Hypothalamus (tissue), 51 donors: ENCODE measurements at places on chromosomes 16 and 17.

DNA sequence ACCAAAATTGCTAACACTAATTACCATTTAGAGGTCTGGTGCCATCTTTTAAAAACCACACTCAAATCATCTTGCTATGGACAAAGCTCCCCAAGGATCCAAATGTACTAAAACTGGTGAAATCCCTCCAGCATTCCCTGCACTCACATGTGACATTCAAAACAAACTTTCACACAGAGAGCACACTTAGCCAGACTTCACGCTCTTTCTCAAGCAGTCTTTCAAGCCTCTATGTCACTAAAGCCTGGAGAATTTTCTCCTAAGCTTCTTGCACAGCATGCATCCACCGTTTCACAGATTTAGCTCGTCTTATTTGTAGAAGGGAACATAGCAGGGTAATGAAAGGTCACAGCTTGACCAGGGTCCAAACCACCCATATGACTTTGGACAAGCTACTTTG, 19.3 kb downstream of the CMTM3 start:
- DNase-seq = no peak

GRCh38 chr17:59897090-59897489, 4.2 kb downstream of the RPS6KB1 start:
- no peak for DNase-seq

- DNase-seq = no peak
These were observed 32.0 kb downstream of the LYRM9 start for GRCh38 chr17:27860971-27861664.

- DNase-seq = no peak
These were observed 20.4 kb upstream of the CDYL2 start for GRCh38 chr16:80824623-80825364.

DNA sequence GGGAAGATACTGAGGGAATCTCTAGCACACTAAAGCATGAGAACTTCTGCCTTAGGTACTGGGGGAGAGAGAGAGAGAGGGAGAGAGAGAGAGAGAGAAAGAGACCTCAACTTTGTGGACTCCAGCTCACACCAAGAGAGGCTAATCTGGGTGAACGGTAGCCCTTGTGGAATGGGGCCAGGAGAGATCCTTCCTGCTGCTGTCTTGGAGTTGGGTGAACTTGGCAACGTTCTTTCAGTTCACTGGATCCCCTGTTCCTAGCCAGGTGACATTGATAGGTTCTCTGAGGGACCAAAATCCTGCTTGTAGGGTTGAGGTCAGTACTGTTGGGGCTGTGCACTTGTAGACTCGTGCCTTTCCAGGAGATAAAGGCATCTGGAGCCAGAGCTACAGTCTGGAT, 26.5 kb upstream of the WFIKKN2 start:
- DNase-seq = no peak

DNA sequence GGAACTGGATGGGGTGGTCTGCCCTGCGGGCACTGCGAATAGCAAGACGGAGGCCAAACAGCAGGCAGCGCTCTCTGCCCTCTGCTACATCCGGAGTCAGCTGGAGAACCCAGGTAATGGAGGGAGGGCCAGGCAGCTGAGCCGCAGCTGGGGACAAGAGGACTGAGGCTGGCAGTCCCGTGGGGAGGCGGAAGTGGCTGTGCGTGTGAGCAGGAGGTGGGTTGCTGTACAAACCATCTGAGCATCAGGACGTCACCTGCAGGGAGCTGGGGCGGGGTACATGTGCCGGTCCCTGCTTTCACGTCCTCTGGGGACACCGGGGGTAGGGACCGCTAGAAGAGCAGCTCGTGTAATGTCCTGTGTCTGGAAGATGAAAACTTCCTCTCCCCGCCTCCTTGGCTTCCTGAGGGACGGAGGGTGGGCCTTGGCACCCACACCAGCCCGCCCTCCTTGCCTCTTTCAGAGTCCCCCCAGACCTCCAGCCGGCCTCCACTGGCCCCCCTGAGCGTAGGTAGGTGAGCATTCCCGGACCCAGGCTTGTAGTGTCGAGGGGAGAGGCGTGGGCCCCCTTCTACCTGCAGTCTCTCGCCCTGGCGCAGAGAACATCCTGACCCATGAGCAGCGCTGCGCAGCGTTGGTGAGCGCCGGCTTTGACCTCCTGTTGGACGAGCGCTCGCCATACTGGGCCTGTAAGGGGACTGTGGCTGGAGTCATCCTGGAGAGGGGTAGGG, 3.7 kb downstream of the ADAD2 start:
- DNase-seq = no peak

GRCh38 chr17:55245986-55246385, 18.8 kb upstream of the HLF start:
- no peak for DNase-seq
